ENCODE measurements at places on chromosomes 7 and 10.
A peak's percentile ranks its signal among the peaks of the same experiment; 100 is the strongest.

- DNase-seq = no peak
These were observed 42.2 kb upstream of the NEUROD6 start for GRCh38 chr7:31382722-31383121.

DNA sequence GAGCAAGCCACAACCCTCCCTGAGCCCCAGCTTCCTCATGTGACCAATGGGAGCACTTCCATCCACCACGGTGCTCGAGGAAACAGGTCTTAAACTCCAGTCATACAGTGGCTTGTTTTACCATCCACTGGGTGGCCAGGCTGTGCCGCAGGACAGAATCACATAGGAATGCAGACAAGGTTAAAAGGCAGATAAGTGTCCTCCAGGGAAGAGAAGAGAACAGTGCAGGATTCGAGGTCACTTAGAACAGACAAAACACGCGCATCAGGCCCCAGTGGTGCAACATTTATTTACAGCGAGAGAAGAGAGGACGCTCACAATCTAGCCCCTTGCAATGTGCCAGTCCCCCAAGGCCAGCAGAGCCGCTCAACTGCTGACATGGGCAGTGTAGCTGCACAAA, 92.8 kb downstream of the TMEM130 start:
- DNase-seq = no peak

GRCh38 chr7:152565731-152566130, 110.2 kb downstream of the XRCC2 start:
- DNase-seq = no peak

GRCh38 chr7:55325371-55325792, 39.8 kb upstream of the LANCL2 start:
- DNase-seq = no peak

- DNase-seq = no peak
These were observed 29.5 kb downstream of the CDK13 start for GRCh38 chr7:39979406-39980073.

- DNase-seq = peak; percentile 86
These were observed 174.1 kb upstream of the MKI67 start for GRCh38 chr10:128300290-128300824.

GRCh38 chr10:84158550-84158949, 15.1 kb upstream of the GPR15LG start:
- no peak for DNase-seq

DNA sequence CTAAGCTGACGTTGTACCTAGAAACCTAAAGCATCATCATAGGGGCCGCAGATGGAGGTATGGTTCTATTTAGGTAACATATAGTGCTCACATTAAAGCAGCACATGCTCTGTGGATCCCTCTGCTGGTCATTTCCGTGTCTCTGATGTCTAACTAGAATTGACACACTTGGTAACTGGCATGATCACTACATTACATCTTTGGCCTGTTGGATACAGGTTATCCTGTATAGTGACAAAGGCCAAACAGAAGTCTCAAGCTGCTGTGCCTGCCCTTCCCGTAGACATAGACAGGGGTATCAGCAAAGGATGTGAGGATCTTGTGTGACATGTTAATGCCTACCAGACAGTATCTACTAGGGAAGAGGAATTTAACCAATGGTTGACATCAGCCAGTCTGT, 51.2 kb downstream of the KIF5B start:
- DNase-seq = peak; percentile 3

DNA sequence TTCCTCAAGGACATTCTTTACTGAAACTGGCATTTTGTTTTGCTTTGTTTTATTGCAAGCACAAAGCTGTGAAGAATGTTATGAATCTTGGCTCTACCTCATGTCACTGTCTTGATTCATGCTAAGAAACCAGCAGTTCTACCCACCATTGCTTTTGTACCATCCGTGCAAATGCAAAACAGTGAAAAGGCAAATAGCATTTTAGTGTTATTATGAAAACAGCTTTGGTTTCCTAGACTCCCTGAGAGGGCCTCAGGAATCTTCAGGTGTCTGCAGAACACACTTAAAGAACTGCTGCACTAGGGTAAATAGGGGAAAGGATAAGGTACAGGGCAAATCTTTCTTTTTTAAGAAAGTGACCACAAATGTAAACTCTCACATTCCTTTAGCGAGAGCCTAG, 318.9 kb downstream of the AHR start:
- DNase-seq = no peak

- DNase-seq = peak; percentile 69
These were observed 60.7 kb downstream of the CD36 start for GRCh38 chr7:80699045-80699638.

GRCh38 chr7:7569081-7569527, 2.4 kb downstream of the MIOS start:
- no peak for DNase-seq

- peak; percentile 53 for DNase-seq
These were observed 217.9 kb downstream of the GALNT17 start for GRCh38 chr7:71349682-71350481.

GRCh38 chr7:105011831-105012502, 2.0 kb upstream of the KMT2E start:
- DNase-seq = no peak

DNA sequence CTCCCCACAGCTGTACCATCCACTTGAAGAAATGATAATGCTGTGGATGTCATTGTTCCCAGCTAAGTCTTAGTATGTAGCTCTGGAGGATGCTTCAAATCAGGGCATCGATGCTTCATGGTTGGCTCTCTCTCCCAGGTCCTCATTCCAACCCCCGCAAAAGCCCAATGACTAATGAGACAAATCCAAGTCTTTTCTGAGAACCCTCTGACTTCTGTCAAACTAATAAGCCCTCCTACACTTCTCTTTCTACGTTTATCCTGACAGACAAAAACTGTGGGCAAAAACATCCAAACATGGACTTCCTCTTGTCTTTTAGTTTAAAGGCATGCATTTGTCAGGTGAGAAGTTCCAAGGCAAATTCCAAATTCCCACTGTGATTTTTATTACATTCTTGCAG, 260.4 kb upstream of the TAC1 start:
- DNase-seq = no peak

DNA sequence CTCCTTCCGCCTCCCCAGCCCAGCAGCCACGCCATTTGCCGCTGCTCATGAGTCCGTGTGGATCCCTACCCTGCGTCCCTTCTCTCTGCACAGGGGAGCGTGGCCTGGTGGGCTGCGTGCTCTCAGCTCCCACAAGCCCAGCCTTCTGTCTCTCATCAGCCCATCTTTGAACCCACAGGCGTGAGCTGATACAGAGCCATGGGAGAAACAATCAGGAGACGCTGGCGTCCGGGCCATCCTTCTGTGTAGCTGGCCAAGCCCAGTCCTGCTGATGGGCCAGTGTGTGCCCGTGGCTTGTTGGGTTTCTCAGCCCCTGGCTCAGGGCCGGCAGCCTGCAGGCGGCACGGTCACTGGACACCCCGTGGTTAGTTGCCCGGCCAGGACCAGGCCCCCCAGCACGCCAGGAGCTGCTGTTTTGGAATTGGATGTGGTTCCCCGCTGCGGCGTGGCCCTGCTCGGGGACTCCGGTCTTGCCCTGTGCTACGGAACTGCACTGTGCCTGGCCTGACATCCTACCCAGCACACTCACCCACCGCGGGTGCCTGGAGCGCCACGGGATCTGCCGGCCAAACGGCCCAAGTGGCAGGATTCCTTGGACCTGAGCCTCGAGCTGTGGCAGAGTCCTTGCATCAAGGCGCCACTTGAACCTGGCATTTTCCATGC, 88.9 kb downstream of the ELFN1 start:
- no peak for DNase-seq

DNA sequence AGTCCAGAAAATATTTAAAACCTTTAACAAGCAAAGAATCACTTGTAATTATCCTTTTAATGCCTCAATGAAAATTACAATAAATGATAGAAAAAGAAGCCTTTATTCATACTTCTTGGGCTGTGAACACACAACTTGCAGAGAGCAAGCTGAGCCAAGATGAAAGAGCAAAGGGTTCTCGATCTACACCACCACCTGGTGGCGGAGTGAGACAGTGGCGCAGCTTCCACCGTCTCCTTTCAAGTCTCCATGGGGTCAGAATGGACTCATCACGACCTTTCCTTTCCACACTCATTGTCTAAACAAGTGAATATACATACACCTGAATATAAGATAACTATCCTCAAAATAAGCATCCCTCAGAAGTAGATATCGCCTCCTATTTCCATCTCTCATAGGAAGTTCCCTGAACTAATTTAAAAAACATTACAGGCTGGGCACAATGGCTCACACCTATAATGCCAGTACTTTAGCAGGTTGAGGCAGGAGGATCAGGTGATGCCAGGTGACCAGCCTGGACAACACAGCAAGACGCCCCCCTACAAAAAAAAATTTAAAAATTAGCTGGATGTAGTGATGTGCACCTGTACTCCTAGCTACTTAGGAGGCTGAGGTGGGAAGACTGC, 40.7 kb downstream of the ATE1 start:
- peak; percentile 38 for DNase-seq

DNA sequence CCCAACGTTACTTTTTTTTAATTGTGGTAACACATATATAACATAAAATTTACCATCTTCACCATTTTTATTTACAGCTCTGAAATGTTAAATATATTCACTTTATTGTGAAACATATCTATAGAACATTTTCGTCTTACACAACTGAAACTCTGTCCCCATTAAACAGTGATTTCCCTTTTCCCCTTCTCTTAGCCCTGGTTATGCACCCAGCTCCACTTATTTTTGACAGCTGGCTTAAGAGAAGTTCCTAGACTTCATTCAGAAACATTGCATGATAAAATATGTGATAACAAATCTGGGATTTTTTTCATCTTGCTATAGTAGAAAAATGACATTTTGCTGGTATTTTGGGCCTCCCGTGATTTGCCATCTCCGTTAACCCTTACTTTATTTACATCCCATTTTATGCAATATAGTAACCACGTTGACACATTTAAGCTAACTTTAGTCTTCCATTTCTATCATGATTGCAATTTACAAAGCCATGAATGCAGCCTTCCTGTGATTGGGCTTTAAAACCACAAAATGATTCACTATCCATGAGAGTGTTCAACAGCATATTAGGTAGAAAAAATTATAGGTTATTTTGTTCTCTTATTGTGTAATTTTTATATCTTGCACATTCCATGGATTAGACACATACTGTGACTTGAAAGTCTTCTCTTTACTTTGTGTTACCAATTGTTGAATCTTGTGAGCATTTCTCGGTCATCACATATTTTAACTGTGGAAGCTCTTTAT, 139.6 kb downstream of the SND1 start:
- no peak for DNase-seq

GRCh38 chr10:128431083-128431482, 304.9 kb upstream of the MKI67 start:
- DNase-seq = no peak

DNA sequence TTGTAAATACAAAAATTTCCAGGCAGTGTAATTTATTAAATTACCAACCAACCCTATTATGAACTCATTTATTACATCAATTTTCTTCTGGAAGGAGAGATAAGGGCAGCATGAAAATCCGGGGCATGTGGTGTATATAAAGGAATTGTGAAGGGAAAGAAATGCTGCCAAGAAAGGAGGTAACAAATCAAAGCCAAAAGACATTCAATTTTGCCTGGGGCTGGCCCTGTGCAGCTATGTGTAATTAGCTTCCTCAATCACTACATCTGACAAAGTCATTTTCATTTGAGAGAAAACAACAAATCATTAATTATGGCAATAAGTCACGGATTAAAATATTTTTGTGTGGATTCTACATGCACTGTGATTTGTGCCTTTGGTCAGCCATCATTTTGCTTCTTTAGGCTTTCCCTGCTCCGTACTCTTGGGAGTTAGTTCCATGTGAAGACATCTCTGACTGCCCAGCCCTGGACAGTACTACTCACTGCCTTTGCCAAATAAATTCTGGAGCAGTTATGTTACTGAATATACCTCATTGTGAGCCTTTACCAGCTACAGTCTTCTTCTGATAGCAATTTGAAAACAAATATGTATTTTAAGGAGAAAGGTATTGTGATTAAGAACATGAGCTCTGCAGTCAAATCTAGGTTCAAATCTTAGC, 191.7 kb downstream of the RELN start:
- no peak for DNase-seq

DNA sequence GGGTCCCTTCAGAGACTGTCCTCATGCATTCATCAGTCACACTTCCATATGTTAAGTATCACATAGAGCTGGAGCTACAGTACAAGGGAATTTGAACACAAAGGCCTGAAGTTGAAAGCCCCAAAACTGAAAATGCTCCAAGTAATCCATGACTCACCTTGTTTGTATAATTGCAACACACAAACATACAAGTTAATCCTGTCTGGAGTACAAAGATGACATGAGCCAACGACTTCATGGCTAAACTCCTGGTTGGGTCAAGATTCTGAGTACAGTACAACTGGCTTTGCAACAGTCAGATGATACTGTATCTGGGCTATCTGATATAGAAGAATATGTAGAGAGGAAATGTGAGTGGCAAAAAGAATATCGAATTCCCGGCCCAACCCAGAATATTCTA, 73.1 kb upstream of the AASS start:
- no peak for DNase-seq

GRCh38 chr10:99522470-99523250, 10.1 kb upstream of the NKX2-3 start:
- no peak for DNase-seq

DNA sequence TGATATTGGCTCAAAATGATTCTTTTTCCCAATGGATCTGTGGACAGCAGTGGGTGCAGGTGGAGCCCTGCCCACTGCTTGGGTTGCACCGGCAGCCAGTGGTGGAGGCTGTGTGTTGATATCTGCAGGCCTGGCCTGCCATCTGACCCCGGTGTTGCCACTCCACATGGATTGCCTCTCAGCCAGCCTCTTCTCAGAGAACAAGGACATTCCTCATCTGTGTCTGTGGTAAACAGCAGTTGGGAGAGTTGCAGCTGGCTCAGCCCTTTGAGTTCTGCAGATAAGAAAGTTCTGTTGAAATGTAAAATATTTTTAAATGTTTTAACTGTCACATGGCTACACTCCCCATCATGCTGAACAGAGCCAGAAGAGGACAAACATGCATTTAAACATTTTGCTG, 374.9 kb upstream of the CELF2 start:
- DNase-seq = no peak

- no peak for DNase-seq
These were observed 1.1 kb upstream of the DMTF1 start for GRCh38 chr7:87151002-87151728.

DNA sequence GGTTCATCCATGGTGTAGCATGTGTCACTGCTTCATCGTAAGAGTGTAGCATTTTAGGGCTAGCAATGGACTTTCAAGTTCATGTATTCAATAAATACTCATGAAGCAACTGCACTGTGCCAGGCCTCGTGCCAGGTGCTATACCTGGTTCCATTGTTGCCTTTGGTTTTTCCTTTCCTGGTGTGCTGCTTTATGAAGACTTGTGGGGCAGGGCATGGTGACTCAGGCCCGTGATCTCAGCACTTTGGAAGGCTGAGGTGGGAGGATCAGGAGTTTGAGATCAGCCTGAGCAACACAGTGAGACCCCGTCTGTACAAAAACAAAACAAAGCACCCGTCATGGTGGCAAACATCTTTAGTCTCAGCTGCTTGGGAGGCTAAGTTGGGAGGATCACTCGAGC, 2.2 kb upstream of the CPA4 start:
- DNase-seq = no peak

DNA sequence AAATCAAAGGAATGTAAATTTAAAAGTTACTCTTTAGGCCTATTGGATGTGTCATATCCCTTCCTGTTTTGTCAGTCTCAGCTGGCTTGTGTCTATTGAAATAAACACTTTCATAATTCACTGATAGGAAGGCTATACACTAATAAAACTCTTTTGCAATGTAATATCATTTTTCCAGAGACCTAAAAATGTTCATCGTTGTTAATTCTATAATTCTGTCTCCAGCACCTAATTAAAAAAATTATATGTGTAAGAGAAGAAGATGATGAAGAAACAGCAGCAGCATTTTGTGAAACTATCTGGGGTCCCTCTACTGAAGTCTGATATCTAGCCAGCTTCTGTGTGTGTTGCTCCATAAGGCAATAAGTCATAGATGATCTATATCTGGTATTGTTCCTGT, 602.7 kb downstream of the ETV1 start:
- DNase-seq = no peak
